IPS DF 6.9 (cell line): ENCODE measurements at places on chromosomes 12 and 14.
A peak's percentile ranks its signal among the peaks of the same experiment; 100 is the strongest.

- no peaks in the 10 kb centered on the region for H3K27me3 ChIP-seq
- H3K27ac ChIP-seq: no peak overlapping the region
- no peak for DNase-seq
- H3K4me3 ChIP-seq: no peak overlapping the region
These were observed 233.3 kb upstream of the SFSWAP start for GRCh38 chr12:131477613-131478012.

GRCh38 chr12:98645572-98646067 is 530 bp downstream of the APAF1 start:
- peak; percentile 4 for DNase-seq
- H3K27me3 ChIP-seq: no peaks in the 10 kb centered on the region
- peak overlapping the region; percentile 95 for H3K4me3 ChIP-seq
- H3K27ac ChIP-seq: no peak overlapping the region
- peaks cover 5% of the 10 kb centered on the region; the same call in 1 of the 2 replicates for H3K36me3 ChIP-seq
- no peaks in the 10 kb centered on the region for H3K4me1 ChIP-seq

DNA sequence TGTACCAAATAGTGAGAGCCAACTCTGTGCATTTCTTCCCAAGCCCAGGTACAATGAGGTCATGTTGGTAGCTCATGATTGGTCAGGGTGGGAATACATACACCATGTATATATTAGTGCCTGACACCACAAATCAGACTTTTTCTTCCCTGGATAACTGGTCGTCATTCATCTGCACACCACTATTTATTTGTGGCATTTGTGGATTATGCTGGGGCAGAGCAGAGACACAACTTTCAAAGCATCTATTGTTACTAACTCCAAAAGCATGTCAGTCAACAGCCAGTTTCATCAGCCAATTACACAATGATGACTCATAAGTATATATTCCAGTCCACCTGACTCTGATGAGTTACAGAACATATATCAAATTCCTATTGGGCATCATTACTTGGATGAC is 181.7 kb downstream of the ADAMTS20 start:
- no peak overlapping the region for H3K4me3 ChIP-seq
- no peak for DNase-seq
- no peak overlapping the region for H3K27ac ChIP-seq
- no peaks in the 10 kb centered on the region for H3K4me1 ChIP-seq
- no peaks in the 10 kb centered on the region for H3K36me3 ChIP-seq
- no peaks in the 10 kb centered on the region for H3K27me3 ChIP-seq

GRCh38 chr14:28867571-28867970 is 101.0 kb downstream of the FOXG1 start:
- H3K4me1 ChIP-seq: no peaks in the 10 kb centered on the region
- H3K4me3 ChIP-seq: no peak overlapping the region
- no peaks in the 10 kb centered on the region for H3K27me3 ChIP-seq
- no peak overlapping the region for H3K27ac ChIP-seq
- DNase-seq: no peak

- H3K27me3 ChIP-seq: no peaks in the 10 kb centered on the region
- DNase-seq: no peak
- H3K4me1 ChIP-seq: no peaks in the 10 kb centered on the region
- H3K27ac ChIP-seq: no peak overlapping the region
These were observed 49.5 kb downstream of the PPP2R5C start for GRCh38 chr14:101810897-101811621.

- no peaks in the 10 kb centered on the region; the same call in 1 of the 2 replicates for H3K4me1 ChIP-seq
- H3K36me3 ChIP-seq: no peaks in the 10 kb centered on the region
- no peak overlapping the region for H3K4me3 ChIP-seq
These were observed 173.6 kb downstream of the ADAMTS20 start for GRCh38 chr12:43378448-43378847.

DNA sequence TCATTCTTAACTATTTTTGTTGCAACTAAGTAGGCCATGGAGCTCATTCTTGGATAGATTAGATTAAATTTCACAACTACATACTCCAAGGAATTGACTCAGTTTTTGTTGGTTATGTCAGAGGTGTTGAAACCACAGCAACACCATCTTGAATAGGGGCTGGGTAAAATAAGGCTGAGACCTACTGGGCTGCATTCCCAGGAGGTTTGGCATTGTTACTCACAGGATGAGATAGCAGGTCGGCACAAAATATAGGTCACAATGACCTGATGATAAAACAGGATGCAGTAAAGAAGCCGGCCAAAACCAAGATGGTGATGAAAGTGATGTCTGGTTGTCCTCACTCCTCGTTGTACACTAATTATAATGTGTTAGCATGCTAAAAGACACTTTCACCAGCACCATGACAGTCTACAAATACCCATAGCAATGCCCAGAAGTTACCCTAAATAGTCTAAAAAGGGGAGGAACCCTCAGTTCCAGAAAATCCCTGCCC is 20.9 kb downstream of the DMAC2L start:
- H3K4me3 ChIP-seq: no peak overlapping the region
- H3K4me1 ChIP-seq: no peaks in the 10 kb centered on the region
- H3K36me3 ChIP-seq: no peaks in the 10 kb centered on the region; the same call in 1 of the 2 replicates
- no peak for DNase-seq

GRCh38 chr12:54658306-54659264 is 10.4 kb upstream of the DCD start:
- peaks cover 2% of the 10 kb centered on the region; the same call in 1 of the 2 replicates for H3K4me1 ChIP-seq
- H3K27me3 ChIP-seq: no peaks in the 10 kb centered on the region
- no peaks in the 10 kb centered on the region for H3K36me3 ChIP-seq
- no peak overlapping the region for H3K27ac ChIP-seq
- no peak overlapping the region for H3K4me3 ChIP-seq

GRCh38 chr12:20109676-20110075 is 258.7 kb upstream of the PDE3A start:
- H3K4me3 ChIP-seq: no peak overlapping the region
- no peak overlapping the region for H3K27ac ChIP-seq
- no peaks in the 10 kb centered on the region for H3K36me3 ChIP-seq
- H3K4me1 ChIP-seq: no peaks in the 10 kb centered on the region

- H3K27ac ChIP-seq: no peak overlapping the region
- H3K4me3 ChIP-seq: no peak overlapping the region
- no peak for DNase-seq
- no peaks in the 10 kb centered on the region for H3K36me3 ChIP-seq
These were observed 516.5 kb upstream of the MGAT4C start for GRCh38 chr12:86772696-86773095.

DNA sequence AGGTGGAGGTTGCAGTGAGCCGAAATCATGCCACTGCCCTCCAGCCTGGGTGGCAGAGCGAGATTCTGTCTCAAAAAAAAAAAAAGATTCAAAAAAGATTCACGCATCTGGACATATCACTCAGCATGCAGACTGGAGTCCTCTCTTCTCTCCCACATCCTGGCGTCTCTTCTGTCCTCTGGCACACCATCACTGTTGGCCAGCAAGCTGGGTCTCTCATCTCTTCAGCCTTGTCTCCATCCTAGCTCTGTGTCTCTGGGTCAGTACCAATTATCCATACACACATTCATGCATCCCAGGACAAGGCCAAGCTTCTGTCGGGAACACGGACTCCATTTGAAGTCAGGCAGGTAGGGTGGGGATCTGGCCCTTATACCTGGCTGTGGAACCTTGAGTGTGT is 105.5 kb upstream of the MAP1LC3B2 start:
- no peak for DNase-seq
- H3K4me3 ChIP-seq: no peak overlapping the region
- no peak overlapping the region for H3K27ac ChIP-seq
- no peaks in the 10 kb centered on the region for H3K27me3 ChIP-seq
- peaks cover 2% of the 10 kb centered on the region; the same call in 1 of the 2 replicates for H3K4me1 ChIP-seq
- H3K36me3 ChIP-seq: no peaks in the 10 kb centered on the region

DNA sequence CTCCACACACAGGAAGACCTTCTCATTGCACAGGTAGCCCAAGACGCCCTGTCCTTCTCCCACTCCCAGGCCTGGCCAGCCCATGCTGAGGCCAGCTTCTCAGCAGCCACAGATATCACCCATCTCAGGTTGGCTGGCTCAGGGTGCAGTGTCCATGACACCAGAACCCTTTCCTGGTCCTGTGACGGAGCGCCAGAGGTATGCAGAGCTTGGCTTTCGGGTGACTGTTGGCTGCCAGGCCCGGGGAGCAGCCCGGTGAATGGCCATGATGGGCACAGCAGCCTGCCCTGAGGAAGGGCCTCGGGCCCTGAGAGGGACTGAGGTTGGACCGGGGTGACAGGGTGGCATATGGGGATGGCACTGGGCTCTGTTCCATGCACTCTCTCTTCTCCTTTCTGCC is 173.4 kb downstream of the TSPAN9 start:
- H3K4me3 ChIP-seq: no peak overlapping the region
- no peaks in the 10 kb centered on the region for H3K27me3 ChIP-seq
- H3K27ac ChIP-seq: no peak overlapping the region
- no peak for DNase-seq
- no peaks in the 10 kb centered on the region for H3K36me3 ChIP-seq
- H3K4me1 ChIP-seq: no peaks in the 10 kb centered on the region

- peak; percentile 4 for DNase-seq
- H3K27me3 ChIP-seq: no peaks in the 10 kb centered on the region
- H3K27ac ChIP-seq: no peak overlapping the region
- no peak overlapping the region for H3K4me3 ChIP-seq
These were observed 165.4 kb downstream of the DERA start for GRCh38 chr12:16076557-16076956.

DNA sequence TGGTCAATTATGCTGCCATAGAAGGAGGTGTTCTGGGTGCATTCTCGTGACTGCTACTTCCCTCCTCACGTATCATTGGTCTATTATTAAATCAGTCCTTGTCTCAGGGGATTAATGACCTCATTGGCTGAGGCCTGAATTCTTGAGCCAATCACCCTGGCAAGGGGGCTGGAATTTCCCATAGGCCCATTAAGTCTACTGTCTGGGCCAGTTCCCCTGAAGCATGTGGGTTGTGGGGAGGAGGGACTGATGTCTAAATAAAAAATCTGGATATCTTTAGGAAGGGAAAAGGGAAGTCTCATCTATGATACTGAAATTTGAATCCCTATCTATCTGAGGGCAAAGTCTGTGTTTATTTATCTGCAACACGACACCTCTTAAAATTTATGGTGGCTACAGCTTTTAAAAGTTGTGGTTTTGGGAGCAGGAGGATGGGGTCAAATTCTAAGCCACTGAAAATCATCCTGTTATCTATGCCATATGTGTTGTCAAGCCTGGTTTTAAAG is 71.9 kb downstream of the DYRK2 start:
- no peaks in the 10 kb centered on the region for H3K36me3 ChIP-seq
- no peak for DNase-seq
- H3K27me3 ChIP-seq: no peaks in the 10 kb centered on the region

DNA sequence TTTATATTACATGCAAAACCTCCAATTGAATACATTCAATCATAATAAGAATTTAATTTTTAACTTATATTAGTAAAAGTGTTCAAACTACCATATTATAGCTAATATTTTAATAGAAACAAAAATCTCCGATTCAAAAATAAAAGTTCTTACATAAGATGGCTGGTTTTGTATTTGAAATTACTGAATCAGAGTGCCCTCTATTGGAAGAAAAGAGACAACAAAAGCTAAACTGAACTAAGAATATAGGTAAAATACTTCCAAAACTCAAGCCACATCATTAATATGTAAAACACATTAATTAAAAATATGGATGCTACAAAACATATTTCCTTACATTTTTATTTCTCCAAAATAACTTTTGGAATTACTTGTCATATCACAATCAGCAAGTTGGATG is 120.3 kb downstream of the GARIN6 start:
- H3K36me3 ChIP-seq: no peaks in the 10 kb centered on the region
- no peak for DNase-seq
- H3K27me3 ChIP-seq: no peaks in the 10 kb centered on the region
- H3K4me1 ChIP-seq: no peaks in the 10 kb centered on the region
- no peak overlapping the region for H3K4me3 ChIP-seq
- H3K27ac ChIP-seq: no peak overlapping the region

DNA sequence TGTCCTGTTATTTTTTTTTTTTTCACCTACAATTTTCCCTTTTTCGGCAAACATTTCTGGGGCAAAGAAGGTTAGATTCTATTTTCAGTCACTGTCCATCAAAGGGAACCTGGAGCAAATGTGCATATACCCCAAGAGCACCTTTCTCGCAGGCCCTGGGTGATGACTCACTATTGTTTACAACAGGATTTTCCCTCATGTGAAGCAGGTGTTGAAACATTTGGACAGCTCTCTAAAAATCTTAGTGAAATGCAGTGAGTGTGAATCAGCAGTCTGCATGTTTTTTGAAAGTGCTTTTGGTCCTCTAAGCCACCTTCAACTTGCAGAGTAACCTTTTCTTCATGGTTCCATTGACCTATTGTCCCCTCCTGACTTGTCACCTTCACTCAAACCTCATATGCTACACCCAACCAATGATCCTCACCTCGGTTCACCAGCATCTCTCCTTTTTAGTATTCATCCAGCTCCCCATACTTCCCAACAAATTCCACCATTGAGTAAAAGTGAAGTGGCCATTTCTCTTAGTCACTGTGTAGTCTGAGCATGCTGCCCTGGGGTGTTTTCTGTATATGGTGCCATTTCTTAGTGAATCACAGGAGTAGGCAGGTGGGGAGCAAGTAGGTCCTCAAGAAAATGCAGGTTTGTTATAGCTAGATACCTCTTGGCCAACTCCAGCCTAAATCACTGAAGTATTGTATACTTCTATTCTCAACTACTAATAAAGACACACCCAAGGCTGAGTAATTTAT is 260.2 kb downstream of the BMP4 start:
- no peak overlapping the region for H3K4me3 ChIP-seq
- H3K27me3 ChIP-seq: no peaks in the 10 kb centered on the region
- no peaks in the 10 kb centered on the region for H3K36me3 ChIP-seq
- H3K27ac ChIP-seq: no peak overlapping the region
- no peaks in the 10 kb centered on the region for H3K4me1 ChIP-seq
- no peak for DNase-seq

DNA sequence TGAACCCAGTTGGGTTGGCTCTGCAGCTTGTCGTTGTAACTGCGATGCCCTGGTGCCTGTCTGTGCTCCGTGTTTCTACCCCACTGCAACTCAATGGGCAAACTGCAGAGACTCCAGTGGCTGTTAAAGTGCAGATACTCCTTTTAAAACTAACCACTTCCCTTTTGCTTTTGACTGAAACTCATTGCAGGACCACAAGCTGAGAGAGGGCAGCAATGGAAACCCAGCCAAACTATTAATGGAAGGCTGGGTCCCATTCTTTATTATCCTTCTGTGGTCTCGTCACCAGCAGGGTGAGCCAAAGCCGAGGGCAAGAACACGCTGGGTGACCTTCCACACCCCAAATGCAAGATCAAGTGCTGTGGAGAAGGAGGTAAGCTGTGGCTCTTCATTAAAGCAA is 910.4 kb downstream of the VRK1 start:
- H3K27me3 ChIP-seq: no peaks in the 10 kb centered on the region
- H3K4me3 ChIP-seq: no peak overlapping the region
- H3K27ac ChIP-seq: no peak overlapping the region
- DNase-seq: no peak
- no peaks in the 10 kb centered on the region for H3K36me3 ChIP-seq

- H3K36me3 ChIP-seq: no peaks in the 10 kb centered on the region
- H3K27ac ChIP-seq: no peak overlapping the region
- no peaks in the 10 kb centered on the region for H3K27me3 ChIP-seq
- peaks cover 3% of the 10 kb centered on the region; the same call in 1 of the 2 replicates for H3K4me1 ChIP-seq
- no peak for DNase-seq
These were observed 41.9 kb upstream of the NCOR2 start for GRCh38 chr12:124609041-124609989.
